ENCODE measurements at places on chromosomes 7 and 10.

DNA sequence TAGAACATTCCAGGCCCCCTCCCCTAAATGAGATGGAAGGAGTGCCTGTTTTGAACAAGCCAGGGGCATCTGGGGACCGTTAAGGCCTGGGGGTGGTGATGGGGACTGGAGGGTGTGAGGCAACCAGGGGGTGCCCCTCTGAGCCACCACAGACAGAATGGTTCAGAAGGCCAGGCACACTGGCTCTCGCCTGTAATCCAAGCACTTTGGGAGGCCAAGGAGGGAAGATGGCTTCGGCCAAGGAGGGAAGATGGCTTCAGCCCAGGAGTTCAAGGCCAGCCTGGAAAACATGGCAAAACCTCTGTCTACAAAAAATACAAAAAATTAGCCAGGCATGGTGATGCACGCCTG is 173.2 kb upstream of the TNRC18 start:
- DNase-seq = no peak

- DNase-seq = no peak
These were observed 27.3 kb upstream of the PFKP start for GRCh38 chr10:3040069-3040468.

GRCh38 chr7:128398016-128398840 is 11.6 kb downstream of the IMPDH1 start:
- DNase-seq = no peak

GRCh38 chr7:952548-953441 is 1.7 kb downstream of the ADAP1 start:
- DNase-seq = no peak

GRCh38 chr7:142626420-142627035 is 122.7 kb upstream of the PRSS1 start:
- DNase-seq = no peak

- no peak for DNase-seq
These were observed 335.2 kb upstream of the PRKCQ start for GRCh38 chr10:6915307-6915706.

DNA sequence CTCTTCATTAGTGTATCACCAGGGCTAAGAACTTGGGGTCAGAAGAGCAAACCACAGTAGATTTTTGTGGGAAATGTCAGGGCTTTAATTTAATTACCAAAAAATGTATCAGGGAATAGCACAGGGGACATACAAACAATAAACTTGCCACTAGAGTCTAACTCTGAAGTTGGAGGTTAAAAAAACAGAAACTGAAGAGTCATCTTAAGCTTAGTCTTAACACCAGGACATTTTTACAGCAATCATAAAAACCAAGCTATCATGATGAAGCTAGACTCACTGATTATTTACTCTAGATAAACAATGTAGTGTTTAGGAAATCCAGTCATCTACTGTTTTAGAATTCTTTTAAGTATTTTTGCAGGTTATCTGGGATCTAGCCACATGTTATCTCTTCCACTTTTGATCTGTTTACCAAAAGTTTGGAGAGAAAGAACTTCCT is 48.4 kb upstream of the GLI3 start:
- DNase-seq = no peak

DNA sequence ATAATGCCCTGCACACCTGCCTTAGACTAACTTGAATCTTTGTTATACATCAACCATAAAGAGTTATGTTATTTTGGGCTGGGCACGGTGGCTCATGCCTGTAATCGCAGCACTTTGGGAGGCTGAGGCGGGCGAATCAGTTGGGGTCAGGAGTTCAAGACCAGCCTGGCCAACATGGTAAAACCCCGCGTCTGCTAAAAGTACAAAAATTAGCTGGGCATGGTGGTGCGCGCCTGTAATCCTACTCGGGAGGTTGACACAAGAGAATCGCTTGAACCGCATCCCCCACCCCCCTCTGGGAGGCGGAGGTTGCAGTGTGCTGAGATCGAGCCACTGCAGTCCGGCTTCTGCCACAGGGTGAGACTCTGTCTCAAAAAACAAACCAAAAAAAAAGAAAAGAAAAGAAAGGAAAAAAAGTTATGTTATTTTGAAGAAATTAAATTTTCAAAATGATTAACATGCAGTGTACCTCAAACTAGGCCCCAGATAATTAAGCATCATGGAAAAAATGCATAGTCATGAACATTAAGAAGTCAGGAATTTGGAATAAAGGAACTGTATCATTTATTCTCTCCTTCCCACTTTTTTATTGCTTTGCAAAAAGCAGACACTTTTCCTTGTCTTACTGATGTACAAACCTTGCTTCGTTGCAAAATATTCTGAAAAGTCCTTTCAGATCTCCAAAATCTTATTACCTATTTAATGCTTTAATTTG is 43.3 kb downstream of the STAM start:
- no peak for DNase-seq

DNA sequence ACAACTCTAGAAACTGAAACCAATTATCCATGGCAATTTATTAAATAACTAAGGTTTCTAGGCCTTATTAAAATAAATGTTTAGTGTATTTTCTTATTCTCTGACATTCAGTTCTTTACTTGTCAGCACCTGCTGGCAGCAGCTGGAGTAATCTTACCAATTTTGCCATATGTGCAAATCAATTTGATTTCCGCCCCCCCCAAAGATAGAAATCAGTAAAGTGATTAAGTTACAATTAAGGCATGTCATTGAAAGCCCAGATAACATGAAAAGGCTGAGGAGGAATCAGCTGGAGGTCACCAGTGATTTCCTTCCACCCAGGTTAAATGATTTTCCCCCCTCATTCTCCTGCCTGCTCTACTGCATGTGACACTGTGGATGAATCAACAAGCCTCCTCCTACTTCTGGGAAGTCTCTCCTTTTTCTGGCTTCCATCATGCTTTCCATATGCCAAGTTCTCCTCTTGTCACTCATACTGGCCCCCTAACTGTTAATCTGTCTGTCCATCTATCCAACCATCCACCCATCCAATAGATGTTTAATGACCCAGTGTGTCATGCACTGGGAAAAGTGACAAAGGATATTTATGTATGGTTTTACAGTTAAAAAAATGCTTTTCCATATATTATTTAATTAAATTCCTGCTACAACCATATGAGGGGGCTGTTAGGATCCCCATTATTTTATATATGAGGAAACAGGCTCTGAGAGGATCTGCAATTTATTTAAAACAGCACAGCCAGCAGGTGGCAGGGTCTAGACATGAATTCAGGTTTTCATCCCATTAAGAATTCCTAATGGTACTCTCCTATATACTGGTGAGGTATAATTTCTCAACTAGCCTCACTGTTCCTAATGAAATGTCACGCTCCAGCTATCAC is 116.5 kb downstream of the ATXN7L1 start:
- no peak for DNase-seq

- no peak for DNase-seq
These were observed 24.9 kb downstream of the SKIDA1 start for GRCh38 chr10:21500578-21500910.

DNA sequence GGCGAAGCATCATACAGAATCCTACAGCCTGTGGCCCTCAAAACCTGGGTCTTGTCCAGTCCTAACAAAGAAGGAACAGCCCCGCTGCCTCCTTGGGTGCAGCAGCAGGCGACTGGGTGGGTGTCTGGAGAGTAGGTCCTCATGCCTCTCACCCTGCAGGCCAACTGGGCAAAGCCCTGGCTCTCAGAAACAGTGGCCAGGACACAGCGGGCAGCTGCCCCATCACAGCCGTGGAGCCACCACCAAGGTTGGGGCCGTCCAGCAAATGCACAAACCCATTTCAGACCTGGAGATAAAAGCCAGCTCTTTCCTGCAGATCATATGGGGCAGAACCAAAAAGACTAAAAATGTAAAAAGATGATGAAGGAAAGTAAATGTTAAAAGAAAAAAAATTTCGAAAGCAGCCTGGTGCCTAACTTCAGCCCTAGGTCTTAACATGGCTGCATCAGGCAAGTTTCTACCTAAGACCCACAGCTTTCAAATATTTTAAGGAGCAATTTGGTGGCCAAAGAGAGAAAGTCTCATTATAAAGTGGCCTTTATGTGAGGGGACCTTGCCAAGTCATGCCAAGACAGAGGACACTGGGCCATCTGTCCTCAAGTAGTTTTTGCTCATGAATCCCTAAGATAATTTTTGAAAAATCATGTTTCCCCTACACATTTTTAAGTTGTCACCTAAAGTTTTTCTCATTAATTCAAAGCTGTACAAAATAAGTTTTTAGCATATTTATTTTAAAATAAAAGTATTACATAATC is 142.1 kb downstream of the PAXIP1 start:
- no peak for DNase-seq

- no peak for DNase-seq
These were observed 32.2 kb downstream of the HACD1 start for GRCh38 chr10:17585016-17585415.

GRCh38 chr10:116687633-116688032 is 54.7 kb downstream of the HSPA12A start:
- no peak for DNase-seq

GRCh38 chr10:82353381-82353780 is 478.4 kb downstream of the NRG3 start:
- DNase-seq = no peak

GRCh38 chr7:40525764-40526163 is 391.0 kb downstream of the SUGCT start:
- DNase-seq = no peak

GRCh38 chr10:11341283-11341960 is 270.0 kb downstream of the USP6NL start:
- no peak for DNase-seq

- no peak for DNase-seq
These were observed 13.7 kb downstream of the IL2RA start for GRCh38 chr10:6048281-6049030.

GRCh38 chr10:110802090-110802489 is 69.6 kb upstream of the PDCD4 start:
- peak; percentile 63 for DNase-seq

- no peak for DNase-seq
These were observed 196.0 kb downstream of the ELAPOR2 start for GRCh38 chr7:86863452-86863851.

GRCh38 chr7:82312646-82313045 is 130.9 kb downstream of the CACNA2D1 start:
- DNase-seq = no peak

GRCh38 chr10:96740579-96741281 is 20.4 kb upstream of the PIK3AP1 start:
- no peak for DNase-seq

DNA sequence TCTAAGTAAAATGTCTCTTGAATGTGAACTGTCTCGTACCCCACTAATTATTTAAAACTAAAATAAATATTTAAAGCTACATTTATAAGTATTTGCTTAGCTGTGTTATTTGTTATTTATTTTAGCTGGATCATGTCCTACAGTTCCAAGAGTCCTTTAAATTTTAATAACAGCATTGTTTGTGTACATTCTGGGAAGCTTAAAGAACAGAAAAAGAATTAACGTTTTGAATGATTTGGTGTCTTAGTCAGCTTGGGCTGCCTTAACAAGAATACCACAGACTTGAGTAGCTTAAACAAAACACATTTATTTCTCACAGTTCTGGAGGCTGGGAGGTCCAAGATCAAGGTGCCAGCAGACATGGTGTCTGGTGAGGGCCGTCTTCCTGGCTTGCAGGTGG is 107.4 kb downstream of the ITIH5 start:
- no peak for DNase-seq

GRCh38 chr7:154592388-154592787 is 410.5 kb downstream of the PAXIP1 start:
- no peak for DNase-seq

GRCh38 chr10:74900297-74900696 is 73.9 kb downstream of the KAT6B start:
- no peak for DNase-seq

DNA sequence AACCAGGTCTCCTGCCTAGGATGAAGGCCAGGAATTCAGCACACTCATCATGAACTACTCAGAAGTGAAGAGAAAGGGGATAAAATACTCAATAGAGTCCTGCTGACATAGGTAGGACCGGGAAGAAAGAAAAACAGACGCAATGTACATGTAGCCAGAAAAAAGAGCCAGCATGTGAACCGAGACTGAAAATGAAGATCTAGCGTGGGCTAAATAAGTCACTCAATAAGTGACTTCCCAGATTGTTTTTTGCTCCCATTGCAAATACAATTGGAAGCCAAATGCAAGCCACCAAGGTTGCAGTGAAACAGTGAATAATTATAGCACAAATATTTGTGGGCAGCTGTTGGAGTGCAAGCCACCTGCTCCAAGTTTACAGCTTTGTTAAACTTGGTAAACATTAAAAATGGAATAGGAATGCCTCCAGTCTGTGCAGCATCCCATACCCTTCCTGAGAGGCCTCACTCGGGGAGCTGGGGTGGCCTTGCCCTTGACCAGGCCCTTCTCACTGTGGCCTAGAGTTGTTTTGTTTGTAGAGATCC is 34.7 kb upstream of the HPS1 start:
- no peak for DNase-seq

- DNase-seq = no peak
These were observed 39.0 kb upstream of the EMX2 start for GRCh38 chr10:117503244-117504205.

GRCh38 chr10:78811174-78811573 is 257.6 kb upstream of the ZMIZ1 start:
- DNase-seq = no peak

GRCh38 chr10:130761032-130761575 is 550.4 kb downstream of the TCERG1L start:
- DNase-seq = no peak

DNA sequence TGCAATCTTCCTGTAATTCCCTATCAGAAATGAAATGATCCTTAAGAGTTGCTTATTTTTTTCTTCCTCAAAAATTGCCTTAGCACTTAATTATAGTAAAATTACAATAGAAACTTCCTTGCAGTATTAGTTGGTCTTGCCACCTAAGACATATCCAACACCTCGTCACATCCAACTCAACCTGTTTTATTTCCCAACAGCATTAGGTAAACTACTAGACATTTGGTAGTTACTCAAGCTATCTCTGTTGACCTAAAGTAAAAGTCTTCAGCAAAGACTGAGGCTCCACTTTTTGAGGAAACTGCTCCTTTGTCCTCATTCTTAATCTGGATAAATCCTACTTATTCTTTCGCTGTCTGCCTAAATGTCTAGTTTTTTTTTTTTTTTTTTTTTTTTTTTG is 20.4 kb downstream of the HIBADH start:
- no peak for DNase-seq

DNA sequence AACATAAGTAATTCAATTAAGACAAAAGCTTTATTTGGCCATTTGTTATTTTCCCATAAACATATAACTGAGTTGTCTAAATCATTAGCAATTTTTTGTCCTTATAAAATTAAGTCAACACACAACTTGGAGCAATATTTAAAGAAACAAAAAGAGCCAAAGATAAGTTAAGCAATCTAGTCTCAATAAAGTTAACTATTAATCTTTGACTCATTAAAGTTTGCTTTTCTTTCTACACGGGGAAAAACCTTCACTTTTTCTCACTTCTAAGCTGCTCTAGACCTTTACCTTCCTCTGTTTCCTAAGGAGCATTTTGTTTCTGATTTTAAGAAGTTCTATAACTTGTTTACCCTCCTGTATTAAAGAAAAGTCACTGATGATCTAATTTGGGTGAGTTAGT is 867.1 kb upstream of the PHF14 start:
- no peak for DNase-seq

- DNase-seq = no peak
These were observed 6.1 kb upstream of the RBM17 start for GRCh38 chr10:6082496-6083395.
